ENCODE measurements at places on chromosomes 12 and 14. TPM values are rescaled to one million over a fixed set of nuclear protein-coding genes. Genes with fewer than 3 reads are reported as not detected.

- no peak for DNase-seq
Observed at GRCh38 chr14:34190717-34191116, 239.8 kb upstream of the EGLN3 start.

DNA sequence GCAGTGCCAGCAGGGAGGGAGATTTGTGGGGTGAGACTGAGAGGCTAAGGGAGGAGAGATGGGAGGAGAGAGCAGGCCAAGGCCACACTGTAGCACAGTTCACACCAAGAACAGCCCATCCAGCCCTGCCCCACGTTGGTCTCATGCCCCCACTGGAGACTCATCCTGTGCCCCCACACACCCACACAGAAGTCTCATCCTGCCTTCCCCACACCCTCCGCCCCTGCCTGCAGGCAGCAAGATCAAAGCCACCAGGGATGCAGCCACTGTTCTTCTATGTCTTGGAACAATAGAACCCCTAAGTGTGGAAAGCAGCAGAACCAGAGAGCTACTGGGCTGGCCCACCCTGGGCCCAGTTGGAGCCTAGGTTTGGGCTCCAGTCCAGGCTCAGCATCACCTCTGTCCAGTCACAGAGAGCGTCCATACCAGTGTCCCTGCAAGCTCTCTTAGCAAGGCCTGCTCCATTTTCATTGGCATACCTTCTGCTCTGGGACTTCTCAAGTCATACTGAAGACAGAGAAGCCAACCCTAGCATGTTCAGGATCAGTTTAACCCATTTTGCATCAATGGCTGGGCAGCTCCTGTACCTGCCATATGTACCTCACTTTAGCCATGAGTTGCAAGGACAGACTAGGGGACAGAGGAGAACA is 31.7 kb upstream of the HDAC7 start:
- DNase-seq, result no peak

- no peak for DNase-seq
Observed at GRCh38 chr14:54580933-54581332, 14.0 kb downstream of the SAMD4A start.

DNA sequence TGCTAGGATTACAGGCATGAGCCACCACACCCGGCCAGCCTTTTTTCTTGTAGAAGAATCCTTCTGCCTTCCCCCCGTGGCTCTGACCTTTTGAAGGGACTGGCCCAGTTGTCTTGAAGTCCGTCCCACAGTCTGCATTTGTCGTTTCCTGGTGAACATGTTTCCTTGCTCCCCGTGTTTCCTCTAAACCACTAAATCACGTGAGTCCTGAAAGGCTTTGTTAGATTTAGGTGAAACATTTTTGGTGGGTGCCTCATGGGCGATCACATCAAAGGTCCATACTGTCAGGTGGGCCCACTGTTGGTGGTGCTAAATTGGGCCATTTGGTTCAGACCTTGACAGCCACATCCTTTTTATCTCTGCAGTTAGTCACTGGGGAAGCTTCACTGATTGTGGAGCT is 26.3 kb downstream of the MLXIP start:
- no peak for DNase-seq

GRCh38 chr14:98174041-98174440 is 1098.0 kb downstream of the BCL11B start:
- no peak for DNase-seq

GRCh38 chr12:57522011-57522886 is at the start of gene MBD6:
MBD6 (plus strand) TSS chr12:57522824; CDS start chr12:57524304, 1,480 bp downstream.
- DNase-seq, result peak; percentile 86

DNA sequence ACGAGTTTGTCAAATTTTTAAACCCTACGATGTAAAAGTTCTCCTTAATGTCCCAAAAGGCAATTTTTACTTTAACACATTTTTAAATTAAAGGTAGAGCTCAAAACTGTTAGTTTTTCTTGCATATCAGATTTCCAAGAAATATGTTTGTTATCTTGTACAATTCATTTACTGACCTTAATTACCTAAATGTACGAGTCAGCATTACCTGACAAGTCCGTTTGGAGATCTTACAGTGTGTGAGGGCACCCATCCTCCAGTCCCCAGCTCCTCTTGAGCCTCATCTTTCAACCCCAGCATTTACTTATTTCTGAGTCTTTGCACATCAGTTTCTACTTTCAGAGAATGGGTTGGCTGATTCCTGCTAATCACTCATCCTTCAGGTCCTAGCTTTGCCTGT is 23.7 kb downstream of the PPM1H start:
- DNase-seq, result no peak

DNA sequence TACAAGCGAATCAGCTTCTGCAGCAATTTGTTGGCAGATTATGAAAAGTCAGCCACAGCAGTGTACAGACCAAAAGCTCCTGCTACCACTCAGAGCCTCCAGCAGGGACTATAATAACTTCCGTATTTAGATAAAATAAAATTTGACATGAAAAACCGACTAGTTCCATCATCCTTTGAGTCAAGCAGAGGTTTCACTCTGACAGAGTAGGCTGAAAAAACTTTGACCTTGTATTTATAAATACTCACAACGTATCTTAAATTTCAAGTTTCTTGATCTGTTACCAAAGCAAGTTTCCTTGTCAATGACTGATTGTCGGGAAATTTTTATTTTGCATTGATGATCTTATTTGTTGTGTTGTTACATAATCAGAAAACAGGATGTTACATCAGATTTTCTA is 283.4 kb downstream of the DAD1 start:
- no peak for DNase-seq

- DNase-seq, result peak; percentile 11
Observed at GRCh38 chr14:36773136-36773540, 111.5 kb downstream of the PAX9 start.

DNA sequence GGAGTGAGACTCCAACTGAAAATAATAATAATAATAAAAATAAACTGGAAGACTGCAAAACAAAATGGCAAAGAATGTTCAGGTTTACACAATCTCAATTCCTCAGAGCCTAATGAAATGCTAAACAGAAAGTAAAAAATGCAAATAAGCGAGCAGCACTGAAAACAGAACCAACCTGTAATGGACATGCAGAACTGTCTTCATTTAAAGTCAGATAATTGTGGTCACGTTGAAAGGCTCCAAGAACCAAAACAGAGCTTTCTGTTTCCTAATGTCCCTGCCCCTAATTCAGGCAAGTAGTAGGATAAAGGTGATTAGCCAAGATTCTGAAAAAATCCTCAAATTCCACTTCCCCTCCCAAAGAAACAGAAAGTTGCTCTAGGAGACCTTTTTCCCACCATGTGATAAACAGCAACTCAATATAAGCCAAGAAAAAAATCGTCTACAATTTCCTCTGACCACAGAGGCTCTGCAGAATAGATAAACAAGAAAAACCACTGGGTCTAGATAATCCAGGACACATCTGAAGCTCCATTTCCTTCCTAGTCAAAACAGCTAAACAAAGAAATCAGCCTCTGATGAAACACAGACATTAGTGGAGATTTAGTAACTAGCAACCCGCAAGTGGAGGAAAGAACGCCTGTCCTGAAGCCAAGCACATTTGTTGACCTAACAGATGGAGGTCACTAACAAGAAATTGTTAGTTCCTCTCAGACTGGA is 3.0 kb downstream of the MIS18BP1 start:
- DNase-seq, result peak; percentile 89

DNA sequence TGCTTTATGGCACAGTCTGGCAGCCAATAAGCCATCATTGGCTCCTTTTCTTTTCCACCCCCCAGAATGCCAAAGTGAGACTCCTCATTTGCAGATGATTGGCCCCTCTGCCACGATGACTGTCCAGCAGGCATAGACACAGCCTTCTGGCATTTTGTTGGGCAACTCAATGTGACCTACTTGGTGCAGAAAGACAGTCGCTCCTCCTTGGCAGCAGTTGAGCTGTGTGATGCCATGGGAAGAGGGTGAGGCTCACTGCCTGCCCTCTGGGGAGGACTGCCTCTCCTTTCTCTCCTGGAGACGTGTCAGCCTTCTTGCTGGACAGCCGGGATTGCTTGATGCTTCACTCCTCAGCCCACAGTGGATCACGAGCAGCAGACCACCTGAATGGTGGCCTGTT is 264.9 kb downstream of the C12orf75 start:
- DNase-seq, result no peak

GRCh38 chr12:120647375-120647755 is 6.9 kb downstream of the CABP1 start:
- no peak for DNase-seq

DNA sequence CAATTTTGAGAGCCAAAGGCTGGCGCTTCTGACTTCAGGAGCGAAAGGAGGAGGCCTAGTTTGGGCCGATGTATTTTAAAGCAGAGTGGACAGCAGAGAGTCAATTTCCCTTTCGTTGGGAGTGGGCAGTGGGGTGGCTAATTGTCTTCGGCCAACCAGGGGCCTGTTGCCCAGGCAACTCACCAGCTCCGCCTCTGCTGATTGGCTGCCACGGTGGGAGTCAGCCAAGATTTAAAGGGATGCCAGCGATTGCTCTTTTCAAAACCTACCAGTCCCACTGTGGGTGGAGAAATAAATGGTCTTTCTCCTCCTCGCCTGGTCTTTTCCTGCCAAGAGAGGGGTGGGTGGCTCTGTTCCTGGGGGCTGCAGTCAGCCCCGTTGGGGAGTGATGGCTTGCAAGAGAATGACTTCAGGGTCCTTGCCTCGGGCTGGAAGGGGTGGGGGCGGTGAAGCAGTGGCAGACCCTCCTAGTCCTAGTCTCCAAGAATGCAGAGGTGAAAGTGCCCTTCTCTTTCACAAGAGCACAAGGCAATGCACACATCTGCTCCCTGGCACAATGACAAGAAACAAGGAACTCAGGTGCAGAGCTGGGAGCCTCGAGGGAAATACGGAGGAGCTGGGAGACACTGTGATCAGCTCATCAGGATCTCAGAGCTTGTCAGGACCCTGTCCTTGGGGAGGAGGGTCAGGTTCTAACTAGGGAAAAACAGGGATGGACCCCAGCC is 37.7 kb downstream of the RASAL1 start:
- peak; percentile 38 for DNase-seq

GRCh38 chr12:111428728-111429175 is 23.0 kb downstream of the SH2B3 start:
- no peak for DNase-seq

- no peak for DNase-seq
Observed at GRCh38 chr14:100731846-100732765, 5.4 kb downstream of the DLK1 start.

DNA sequence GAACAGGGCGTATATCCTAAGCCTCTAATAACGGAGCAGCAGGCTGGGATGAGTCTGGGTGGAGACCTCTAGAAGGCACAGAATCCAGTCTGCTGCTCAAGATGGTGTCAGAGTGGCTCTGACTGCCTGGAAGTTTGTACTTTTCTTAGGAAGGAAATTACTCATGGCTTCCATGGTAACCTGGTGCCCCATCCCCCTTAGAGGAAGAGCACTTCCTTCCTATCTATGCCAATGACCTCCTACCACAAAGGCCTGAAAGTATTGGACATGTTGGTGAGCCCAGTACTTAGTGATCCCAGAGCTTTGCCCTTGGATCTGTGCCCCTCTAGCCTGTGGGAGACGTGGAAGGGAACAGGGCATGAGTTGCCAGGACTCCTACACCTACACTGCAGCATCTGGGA is 1.5 kb downstream of the BATF start:
- DNase-seq, result no peak

GRCh38 chr12:126243814-126244440 is 1178.7 kb downstream of the AACS start:
- DNase-seq, result no peak

- DNase-seq, result peak; percentile 57
Observed at GRCh38 chr14:53613404-53614253, 343.0 kb downstream of the BMP4 start.

GRCh38 chr12:114684098-114684869 is at the start of gene TBX3:
TBX3 (minus strand) TSS chr12:114684175; CDS start chr12:114683200, 975 bp downstream.
- peak; percentile 99 for DNase-seq

- no peak for DNase-seq
Observed at GRCh38 chr12:105401198-105401597, 70.7 kb downstream of the C12orf75 start.

- no peak for DNase-seq
Observed at GRCh38 chr12:78562368-78563205, 302.0 kb upstream of the SYT1 start.

GRCh38 chr14:103126873-103127304 is 3.6 kb downstream of the TNFAIP2 start:
- DNase-seq, result no peak

- DNase-seq, result no peak
Observed at GRCh38 chr12:81683881-81684280, 75.3 kb downstream of the PPFIA2 start.

- no peak for DNase-seq
Observed at GRCh38 chr12:2149091-2149490, 96.3 kb downstream of the CACNA1C start.

DNA sequence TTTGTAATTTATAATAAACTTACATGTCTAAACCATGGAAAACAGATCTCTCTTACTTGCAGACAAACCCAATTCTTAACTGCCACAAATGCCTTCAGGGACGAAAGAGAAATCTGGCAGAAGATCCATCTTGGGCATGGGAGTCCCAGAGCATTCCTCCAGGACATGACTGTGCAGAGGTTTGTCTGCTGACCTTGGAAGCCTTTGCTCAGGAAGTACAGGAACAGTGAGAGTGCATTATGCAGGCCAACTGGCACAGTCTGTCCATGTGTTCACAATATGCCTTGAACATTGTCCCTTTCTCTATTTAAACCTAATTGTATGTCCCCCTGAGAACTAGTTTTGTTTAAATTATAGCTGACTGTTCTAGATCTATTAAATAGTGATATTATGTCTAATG is 467.1 kb downstream of the ATP23 start:
- no peak for DNase-seq

GRCh38 chr14:64725261-64725815 is 21.1 kb downstream of the PLEKHG3 start:
- DNase-seq, result no peak

DNA sequence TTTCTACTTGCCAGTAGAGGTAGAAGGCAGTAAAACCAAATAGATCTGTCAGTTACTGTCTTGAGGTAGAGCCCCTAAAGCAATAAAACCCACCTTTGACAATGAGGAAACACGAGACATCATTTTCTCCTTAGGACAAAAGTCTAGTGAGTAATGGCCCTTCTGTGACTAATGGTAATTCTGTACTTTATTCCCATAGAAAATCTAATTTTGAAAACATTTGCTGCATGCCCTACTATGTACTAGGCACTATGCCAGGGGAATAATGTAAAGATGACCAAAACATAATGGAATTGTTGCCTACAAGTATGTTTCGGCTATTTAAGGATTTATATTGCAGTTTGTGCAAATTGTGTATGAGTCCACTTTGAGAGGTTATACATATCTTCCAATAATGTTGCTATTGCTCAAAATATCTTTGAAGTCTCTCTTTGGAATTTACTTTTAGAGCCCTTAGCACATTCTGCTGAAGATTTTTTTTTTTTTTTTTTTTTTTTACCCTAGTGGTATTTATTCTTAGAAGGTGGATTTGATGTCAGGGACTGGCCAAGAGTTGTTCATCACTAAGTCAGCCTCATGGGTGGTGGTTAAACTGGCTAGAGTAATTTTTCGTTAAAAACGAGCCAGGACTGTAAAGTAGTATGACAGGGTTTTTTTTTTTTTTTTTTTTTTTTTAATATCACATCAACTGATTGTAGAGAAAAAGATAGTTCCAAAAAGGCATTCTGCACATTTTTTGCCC is 109.7 kb downstream of the CRADD start:
- peak; percentile 60 for DNase-seq

GRCh38 chr14:53380867-53381225 is 227.7 kb upstream of the DDHD1 start:
- no peak for DNase-seq

Gene ADAM20
- 0.95 TPM for total RNA-seq

Gene HOXC9
- not detected for total RNA-seq

Gene GARIN6
- total RNA-seq, result not detected

Gene CELA1
- total RNA-seq, result not detected

Gene PAH
- not detected for total RNA-seq

Gene CLEC2B
- not detected for total RNA-seq

Gene RD3L
- total RNA-seq, result not detected

Gene LPAR5
- total RNA-seq, result 0.89 TPM

Gene DPY19L2
- total RNA-seq, result 7.3 TPM

Measured in astrocyte (in vitro differentiated cells and primary cell).